AG10803 (cell line): ENCODE measurements at places on chromosomes 3 and 15.

GRCh38 chr15:50209809-50210208, 27.8 kb downstream of the SLC27A2 start:
- no peak for DNase-seq

DNA sequence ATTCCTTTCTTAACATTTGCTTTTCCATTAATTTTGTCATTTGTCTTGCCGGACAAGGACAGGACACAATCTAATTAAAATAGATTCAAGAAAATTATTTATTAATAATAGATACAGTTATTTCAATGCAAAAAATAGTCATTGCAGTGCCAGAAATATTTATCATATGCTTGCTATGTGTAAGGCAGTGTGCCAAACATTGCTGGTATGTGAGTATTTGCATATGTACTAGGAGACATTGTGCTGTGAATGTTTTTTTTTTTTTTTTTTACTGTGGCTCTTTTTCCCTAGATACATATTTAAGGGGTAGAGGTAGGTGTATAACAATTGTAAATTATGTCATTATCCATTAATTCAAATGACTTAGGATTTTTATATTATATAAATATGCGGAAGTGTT, 23.3 kb downstream of the SPRED1 start:
- peak; percentile 58 for DNase-seq

- no peak for DNase-seq
These were observed 69.8 kb upstream of the GRM7 start for GRCh38 chr3:6791161-6791560.

DNA sequence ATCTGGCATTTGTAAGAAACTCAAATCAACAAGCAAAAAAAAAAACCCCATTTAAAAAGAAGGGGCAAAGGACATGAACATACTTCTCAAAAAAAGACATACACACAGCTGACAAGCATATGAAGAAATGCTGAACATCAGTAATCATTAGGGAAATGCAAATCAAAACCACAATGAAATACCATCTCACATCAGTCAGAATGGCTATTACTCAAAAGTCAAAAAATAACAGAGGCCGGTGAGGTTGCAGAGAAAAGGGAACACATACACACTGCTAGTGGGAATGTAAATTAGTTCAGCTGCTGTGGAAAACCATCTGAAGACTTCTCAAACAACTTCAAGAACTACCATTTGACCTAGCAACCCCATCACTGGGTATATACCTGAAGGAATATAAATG, 199.4 kb upstream of the THBS1 start:
- DNase-seq, result peak; percentile 53

DNA sequence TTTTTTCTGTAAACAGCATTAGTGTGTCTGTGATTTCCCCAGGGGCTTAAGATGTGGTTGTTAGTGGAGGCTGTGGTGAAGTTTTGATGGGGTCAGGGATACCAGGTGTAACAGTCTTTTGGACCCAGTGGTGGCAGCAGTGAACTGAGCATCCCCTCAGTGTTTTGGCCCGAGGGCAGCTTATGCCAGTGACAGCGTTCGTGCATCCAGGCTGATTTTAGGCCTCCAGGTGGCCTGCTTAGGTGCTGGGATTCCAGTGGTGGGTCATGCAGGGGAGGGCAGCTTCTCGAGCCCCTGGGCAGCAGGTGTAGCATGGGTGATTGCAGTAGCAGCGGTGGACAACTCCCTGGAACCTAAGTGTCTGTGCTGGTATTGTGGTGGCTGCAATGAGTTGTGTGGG, 29.2 kb downstream of the STT3B start:
- no peak for DNase-seq

GRCh38 chr3:177194299-177194698, 3.0 kb downstream of the TBL1XR1 start:
- no peak for DNase-seq

GRCh38 chr3:13274551-13275332, 145.4 kb downstream of the NUP210 start:
- DNase-seq, result no peak

GRCh38 chr3:123275691-123276090, 73.9 kb downstream of the SEC22A start:
- DNase-seq, result no peak

DNA sequence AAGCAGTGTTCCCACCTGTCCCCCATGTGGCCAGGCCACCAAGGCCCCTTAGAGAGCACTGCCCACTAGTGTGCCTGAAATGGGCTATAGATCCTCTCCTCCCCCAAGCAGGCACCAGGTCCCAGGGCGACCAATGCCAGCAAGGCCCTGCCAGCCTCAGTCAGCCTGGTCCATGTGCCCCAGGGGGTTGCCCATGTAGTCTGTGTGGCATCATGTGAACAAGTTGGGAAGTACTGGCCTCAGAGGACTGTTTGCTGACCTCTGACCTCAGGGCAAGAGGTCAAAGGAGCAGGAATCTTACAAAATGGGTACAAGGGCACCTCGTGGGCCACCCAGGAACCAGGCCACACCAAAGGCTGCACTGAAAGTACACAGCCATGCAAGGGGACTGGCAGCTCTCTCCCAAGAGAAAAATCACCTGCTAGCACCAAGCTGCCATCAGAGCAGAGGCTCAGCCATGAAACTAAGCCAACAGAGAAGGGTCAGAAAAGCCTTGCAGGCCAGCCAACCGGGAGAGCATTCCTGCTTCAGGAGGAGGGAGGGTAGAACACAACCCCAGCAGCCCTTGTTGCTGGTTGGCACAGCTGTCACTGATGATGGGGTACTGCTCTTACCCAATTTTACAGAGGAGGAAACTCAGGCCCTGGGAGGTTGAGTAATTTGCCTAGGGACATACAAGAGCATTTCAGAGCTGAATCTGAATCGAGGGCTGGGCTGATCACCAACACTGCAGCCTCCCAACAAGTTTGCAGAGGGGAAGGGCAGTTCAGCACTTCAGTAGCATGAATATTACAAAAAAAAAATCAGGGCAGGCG, 5.2 kb upstream of the FURIN start:
- DNase-seq, result peak; percentile 67

DNA sequence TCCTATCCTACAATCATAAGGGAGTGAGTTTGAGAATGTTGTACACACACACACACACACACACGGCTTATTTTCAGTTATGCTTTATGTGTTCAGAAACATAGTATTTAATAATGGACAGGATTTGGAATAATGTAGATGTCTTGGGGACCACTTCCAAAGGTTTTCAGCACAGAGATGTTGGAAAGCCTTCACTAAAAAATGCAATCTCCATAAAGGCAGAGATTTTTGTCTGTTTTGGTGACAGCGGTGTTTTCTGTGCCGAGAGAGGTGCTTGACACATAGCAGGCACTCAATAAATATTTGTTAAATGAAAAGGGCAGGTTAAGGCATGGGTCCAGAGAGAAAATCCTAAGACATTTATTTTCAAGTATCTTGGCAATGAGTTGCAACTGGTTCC, 428.2 kb upstream of the RGMA start:
- DNase-seq, result no peak

DNA sequence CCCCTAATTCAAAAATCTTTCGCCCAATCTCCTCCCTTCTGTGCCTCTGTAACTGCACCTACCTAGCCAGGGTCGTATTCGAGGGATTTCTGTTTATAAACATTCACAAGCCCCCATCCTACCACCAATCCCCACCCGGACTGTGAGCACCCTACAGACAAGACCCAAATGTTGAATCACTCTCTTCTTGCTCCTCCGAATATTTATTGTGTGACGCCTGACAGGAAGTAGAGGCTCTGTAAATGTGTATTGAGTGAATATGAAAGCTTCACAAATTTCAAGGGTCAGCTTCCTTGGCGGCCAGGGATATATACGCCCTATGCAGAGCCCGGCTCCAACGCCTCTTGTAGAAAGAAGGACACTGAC, 1.6 kb downstream of the BDH1 start:
- DNase-seq, result no peak

- DNase-seq, result no peak
These were observed 261.3 kb upstream of the ICE2 start for GRCh38 chr15:60740231-60740630.

DNA sequence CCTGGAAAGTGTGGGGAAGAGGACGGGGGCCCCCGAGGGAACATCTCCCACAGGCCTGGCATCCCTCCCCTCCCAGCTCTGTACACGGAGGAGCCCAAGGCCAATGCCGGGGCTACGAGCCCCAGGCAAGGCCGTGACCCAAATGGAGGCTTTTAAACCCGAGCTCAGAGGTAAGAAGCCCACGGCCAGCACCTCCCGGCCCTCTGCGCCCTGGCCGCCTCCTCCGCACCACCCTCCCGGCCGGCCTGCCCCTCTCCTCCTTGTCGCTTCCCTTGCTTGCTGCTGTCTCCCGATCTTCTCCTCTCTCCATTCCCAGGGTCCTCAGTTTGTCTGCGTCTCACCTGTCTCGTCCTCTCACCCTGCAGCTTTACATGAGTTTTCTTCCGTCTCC, 1.3 kb downstream of the MUC4 start:
- no peak for DNase-seq

- peak; percentile 87 for DNase-seq
These were observed 138.4 kb upstream of the KCNMB2 start for GRCh38 chr3:178397836-178398235.

DNA sequence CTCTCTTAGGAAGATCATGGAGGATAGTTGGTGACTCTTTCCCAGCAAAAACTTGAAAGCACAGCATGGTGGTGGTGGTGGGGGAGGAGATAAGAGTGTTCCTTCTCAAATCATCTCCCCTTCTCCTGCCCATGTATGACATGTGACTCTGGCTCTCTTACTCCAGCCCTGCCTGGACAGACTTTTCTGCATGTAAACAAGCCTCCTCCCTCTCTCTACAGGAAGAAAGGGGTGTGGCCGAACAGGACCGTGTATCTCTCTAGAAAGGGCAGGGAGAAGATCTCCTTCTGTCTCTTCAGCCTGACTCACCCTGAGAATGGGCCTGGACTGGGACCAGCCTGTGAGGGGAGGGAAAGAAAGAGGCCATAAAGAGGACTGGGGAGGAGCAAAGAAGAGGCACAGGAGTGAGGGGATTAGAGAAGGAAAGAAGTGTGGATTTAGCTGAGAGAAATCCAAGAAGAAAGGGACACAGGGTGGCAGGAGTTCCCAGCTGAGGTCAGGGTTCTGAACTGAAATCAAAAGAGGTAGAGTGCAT, 1.5 kb downstream of the CELF6 start:
- DNase-seq, result no peak

DNA sequence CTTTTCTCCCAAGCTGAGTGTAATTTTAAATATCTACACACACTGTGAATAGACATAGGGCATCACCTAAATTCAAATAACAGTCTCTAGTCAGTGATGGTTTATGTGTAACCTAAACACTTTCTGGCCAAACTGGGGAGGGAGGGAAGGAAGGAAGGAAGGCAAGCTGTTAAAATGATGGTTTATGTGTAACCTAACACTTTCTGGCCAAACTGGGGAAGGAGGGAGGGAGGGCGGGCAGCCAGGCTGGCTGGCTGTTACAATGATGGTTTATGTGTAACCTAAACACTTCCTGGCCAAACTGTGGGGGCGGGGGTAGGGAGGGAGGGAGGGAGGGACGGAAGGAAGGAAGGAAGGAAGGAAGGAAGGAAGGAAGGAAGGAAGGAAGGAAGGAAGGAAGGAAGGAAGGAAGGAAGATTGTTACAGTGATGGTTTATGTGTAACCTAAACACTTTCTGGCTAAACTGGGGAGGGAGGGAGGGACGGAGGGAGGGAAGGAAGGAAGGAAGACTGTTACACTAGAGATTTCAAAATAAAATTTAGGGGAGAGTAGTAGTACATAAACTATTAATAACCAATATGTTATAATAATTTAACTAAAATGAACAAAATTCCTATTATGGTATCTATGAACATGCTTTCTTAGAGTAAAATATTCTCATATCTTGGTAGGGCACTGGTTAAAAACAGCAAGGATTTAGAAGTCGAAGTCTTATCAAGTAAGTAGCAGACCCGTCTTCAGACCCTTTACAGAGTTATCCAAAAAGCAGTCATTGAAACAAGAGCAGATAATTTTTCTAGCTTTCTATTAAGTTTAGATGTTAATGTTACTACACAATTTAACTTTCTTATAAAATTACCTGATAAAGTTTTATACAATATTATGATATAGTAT, 148.1 kb downstream of the LMLN start:
- DNase-seq, result no peak

GRCh38 chr15:81473177-81473576, 99.2 kb upstream of the TMC3 start:
- no peak for DNase-seq

DNA sequence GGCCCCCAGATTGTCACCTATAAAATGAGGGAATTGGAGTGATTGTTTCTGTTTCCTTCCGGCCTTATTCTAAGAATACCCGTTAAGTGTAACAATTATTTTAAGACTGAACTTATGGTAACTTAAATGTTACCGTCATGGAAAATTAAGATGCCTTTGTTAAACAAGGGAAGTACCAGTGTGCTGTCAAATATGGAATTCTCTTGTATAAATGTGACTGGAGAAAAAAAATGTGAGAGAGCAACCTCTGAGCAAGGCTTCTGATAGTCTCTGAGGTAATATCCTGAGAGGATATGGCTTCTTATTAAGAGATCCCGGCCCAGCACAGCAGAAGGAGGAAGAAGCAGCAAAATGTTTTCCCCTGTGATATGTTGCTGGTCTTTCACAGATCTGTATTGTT, 480.7 kb upstream of the ADAMTS9 start:
- DNase-seq, result no peak

DNA sequence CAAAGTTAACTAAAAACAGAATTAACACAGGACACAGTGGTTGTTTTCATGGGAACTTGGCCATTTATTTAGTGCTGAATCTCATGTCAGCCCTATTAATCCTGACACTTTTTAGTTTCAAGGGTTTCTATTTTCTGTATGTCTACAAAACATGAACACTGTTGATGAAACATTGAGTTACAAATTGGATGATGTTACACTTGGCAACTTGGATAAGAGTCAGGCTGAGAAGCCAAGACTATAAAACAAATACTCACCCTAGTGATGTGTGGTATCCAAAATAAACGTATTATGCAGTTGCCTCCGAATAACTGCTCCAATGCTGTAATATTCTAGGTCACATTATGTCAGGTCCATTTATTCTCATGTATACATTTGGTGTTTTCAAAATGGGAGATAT, 349.6 kb downstream of the ZIC1 start:
- peak; percentile 29 for DNase-seq

DNA sequence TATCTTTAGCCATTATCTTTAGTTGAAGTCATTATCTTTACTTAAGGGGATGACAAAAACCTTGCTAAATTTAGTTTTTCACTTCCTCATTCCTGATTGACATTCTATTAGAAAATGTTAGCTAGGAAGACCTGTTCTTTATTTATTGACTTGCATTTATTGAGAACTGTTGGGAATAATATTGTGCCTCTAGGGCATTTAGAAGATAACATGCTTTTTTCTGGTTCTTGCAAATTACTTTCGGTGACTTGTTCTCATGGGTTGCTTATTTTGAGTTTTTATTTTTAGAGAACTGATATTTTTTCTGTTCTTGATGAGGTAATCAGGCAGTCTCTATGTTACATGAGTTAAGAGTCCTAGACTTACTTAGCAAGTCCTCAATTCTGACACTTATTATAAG, 48.3 kb upstream of the CTDSPL start:
- DNase-seq, result no peak
